Right forelimb (tissue), 1 donor: ENCODE measurements at places on chromosomes 5 and 9.

GRCh38 chr5:157581901-157582300 is 6.3 kb upstream of the ADAM19 start:
- no peak for DNase-seq

- DNase-seq = no peak
Observed at GRCh38 chr5:74409712-74410111, 230.8 kb downstream of the ENC1 start.

DNA sequence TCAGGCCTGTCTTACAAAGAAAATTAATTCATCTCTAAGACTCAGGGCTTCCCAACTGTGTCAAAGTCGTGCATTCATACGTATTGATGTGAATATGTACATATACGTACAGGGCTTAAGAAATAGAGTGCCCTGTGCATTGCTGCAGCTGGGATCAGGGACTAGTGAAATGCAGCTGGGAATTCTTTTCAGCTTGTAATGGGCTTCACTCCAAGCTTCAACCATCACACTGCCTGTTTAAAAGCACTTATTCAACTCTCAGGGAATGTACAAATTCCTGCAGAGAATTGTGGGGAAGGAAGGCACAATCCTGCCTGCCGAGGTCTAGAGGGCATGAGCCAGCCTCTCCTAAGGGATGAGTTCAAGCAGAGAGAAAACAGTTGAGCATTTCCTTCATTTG is 59.6 kb upstream of the MAN2A1 start:
- DNase-seq = no peak

GRCh38 chr9:125505988-125506438 is 201.0 kb downstream of the MAPKAP1 start:
- no peak for DNase-seq

DNA sequence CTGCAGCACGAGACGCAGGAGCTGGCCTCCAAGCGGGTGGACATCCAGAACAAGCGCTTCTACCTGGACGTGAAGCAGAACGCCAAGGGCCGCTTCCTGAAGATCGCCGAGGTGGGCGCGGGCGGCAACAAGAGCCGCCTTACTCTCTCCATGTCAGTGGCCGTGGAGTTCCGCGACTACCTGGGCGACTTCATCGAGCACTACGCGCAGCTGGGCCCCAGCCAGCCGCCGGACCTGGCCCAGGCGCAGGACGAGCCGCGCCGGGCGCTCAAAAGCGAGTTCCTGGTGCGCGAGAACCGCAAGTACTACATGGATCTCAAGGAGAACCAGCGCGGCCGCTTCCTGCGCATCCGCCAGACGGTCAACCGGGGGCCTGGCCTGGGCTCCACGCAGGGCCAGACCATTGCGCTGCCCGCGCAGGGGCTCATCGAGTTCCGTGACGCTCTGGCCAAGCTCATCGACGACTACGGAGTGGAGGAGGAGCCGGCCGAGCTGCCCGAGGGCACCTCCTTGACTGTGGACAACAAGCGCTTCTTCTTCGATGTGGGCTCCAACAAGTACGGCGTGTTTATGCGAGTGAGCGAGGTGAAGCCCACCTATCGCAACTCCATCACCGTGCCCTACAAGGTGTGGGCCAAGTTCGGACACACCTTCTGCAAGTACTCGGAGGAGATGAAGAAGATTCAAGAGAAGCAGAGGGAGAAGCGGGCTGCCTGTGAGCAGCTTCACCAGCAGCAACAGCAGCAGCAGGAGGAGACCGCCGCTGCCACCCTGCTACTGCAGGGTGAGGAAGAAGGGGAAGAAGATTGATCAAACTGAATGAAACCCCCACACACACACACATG is 654 bp downstream of the PURA start:
- DNase-seq = peak; percentile 80

DNA sequence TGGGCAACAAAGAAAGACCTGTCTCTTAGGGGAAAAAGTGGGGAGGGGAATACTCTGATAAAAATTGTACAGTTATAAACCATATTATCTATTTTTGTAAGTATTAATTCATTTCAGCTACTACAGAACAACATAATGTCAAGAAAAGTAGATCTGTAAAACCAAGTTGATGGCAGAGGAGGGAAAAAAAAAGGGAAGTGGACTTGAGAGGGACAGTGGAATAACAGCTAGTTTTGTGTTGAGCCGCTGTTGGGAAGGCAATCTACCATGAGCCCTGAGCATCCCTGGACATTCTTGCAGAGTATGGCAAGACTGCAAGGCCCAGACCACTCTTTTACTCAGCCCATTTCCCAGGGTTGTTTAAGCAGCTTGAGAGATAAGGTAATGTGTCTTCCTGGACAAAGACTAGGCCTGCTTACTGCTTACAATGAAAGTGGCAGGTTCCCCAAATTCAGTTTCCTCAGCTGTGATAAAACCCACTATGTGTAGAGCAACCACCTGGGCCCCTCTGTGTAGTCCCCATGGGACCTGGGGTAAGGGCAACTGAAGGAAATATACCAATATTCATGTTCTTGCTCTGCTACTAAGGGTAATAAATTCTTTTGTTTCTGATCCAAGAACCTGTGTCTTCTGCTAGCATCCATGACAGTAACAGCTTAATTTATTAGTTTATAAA is 25.0 kb downstream of the CEP120 start:
- no peak for DNase-seq

GRCh38 chr5:154782812-154783592 is 27.8 kb downstream of the LARP1 start:
- DNase-seq = no peak

GRCh38 chr9:124260769-124261603 is 3.2 kb downstream of the NEK6 start:
- DNase-seq = no peak

DNA sequence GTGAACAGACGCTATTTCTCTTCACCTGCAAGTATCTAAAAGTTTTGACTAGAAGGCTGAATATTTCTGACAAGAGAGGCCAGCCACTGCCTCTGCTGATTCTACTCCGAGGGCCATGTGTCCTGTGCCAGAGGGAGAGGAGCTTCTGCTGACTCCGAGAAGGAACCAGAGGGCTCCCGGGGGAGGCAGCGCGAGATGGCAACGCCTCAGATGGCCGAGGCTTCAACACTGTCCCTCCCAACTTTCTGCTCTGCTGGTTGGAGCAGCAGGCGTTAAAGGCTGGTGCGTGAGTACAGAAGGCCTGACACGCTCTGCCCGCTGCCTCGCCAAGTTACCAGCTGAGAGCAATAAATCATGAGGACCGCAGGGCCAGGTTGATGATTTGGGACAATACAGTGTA is 178.8 kb downstream of the GAPVD1 start:
- DNase-seq = no peak

DNA sequence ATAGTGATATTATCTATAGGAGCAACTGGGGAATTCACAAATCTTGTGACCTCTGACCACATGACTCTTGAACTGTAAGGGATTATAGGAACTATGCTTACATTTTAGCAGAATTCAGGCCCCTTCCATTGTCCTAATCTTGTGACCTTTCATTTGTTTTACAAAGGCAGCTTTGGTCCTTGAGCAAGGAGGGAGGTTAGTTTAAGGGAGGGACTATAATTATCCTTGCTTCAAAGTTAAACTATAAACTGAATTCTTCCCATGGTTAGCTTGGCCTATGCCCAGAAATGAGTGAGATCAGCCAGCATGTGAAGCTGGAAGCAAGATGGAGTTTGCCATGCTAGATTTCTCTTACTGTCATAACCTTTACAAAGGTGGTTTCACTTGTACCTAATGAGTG is 51.2 kb downstream of the TARS1 start:
- DNase-seq = no peak

DNA sequence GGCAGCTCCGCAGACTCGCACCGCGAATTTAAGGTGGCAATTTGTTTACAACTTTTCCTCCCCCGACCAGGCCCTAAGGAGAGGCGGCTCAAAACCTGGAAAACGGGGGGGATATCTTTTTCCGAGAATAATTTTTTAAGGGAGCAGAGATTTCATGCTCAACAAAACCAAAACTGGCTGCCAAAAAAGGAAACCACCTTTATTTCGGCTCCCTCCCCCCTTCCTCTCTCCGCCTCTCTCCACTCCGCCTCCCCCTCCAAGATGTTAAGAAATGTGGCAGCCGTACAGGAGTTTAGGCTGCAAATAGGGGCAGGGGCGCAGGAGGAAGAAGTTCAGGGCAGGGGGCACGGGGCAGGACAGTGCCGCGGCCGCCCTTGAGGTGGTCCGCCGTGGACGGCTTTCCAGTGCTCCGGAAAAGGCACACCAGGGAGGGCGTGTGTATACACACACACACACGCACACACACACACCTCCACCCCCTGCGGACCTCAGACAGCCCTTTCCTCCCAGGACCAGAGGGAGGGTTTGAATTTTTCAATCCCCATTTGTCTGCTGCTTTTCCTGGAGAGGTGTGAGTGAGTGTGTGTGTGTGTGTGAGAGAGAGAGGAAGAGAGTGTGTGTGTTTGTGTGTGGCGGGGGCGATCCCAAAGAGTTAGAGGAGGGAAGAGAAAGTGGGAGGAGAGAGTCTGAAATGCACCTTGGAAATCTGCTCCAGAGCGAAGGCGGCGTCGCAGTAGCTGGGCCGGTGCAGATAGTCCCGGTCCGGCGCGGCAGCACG is 9.1 kb downstream of the PTCH1 start:
- DNase-seq = peak; percentile 85

- DNase-seq = peak; percentile 85
Observed at GRCh38 chr9:91775011-91775707, 174.9 kb downstream of the ROR2 start.

GRCh38 chr9:4384750-4385149 is 84.9 kb upstream of the GLIS3 start:
- DNase-seq = no peak

DNA sequence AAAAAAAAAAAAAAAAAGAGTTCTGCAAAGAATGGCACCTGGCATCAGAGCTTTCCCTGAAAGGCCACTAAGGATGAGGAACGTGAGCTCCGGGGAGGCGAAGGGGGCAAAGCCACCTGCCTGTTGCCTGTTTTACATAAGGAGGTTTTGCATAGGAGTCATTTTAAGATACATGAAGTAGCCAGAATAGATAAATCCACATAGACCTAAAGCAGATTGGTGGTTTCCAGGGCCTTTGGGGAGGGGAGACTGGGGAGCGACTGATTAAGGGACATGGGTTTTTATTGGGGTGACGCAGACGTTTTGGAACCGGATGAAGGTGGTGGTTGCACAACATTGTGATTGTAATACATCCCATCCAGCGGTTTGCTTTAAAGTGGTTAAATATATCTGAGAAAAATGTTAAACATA is 7.1 kb downstream of the NEK6 start:
- no peak for DNase-seq
